Fibroblast of skin of right quadriceps (primary cell): ENCODE measurements at places on chromosomes 11 and 22.

- DNase-seq = no peak
Observed at GRCh38 chr11:115705200-115705599, 201.0 kb upstream of the CADM1 start.

- no peak for DNase-seq
Observed at GRCh38 chr11:84437071-84437980, 1151.2 kb upstream of the CCDC90B start.

GRCh38 chr11:69367211-69367964, 73.4 kb downstream of the MYEOV start:
- no peak for DNase-seq

DNA sequence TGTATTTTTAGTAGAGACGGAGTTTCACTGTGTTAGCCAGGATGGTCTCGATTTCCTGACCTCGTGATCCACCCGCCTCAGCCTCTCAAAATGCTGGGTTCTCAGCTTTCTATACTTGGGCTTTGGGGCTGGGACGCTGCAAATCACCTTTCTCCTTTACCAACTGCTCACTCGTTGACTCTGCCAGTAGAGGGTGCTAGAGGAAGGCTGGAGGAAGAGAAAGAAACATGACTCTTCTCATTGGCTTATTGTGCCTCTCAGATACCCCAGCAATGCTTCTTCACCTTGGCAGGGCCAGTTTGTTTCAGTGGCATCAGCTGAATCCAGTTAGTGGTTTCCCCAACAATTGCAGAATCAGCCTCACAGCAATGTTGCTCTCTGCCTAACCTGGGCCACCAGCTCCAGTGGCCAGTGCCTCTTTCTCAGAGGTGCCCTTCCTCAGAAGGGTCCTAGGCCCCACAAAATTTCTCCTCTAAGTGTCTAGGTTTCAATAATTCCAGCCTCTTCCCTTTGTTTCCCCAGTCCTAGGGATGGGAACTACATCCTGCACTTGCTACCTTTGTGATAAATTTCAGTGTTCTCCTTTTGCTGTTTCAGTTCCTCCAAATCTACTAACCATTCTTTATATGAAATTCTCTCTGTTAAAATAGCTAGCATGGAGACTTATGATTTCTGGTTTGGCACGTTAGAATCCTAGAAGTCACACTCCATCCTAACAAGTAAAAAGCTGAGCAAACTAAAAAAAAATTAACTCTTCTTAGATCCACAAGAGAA, 71.5 kb upstream of the VSTM5 start:
- peak; percentile 49 for DNase-seq

GRCh38 chr11:119153049-119153818, 4.4 kb downstream of the ABCG4 start:
- no peak for DNase-seq

- no peak for DNase-seq
Observed at GRCh38 chr22:40469181-40469580, 98.8 kb downstream of the SGSM3 start.

DNA sequence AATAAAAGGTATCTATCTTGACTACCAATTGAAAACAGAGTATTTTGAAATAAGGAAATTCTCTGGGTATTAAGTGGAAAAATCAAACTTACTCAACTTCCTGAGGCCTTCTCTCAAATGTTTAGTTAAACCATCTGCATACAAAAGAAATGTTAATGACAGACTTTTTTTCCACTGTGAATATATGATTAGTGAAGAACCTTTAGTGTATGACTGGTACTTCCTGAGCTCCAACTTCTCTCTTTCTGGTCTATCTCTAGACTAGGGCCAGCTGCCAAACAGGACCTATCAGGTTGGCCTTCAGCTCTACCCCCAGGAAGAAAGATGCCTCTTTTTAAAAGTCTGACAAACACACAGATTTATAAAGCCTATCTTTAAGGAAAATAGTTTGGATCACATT, 68.8 kb upstream of the SCUBE2 start:
- DNase-seq = peak; percentile 49

- peak; percentile 72 for DNase-seq
Observed at GRCh38 chr22:43066844-43067385, 22.3 kb downstream of the TTLL1 start.

GRCh38 chr11:123585706-123586105, 68.7 kb downstream of the SCN3B start:
- no peak for DNase-seq
